Activated CD4-positive, alpha-beta T cell treated with anti-CD3 and anti-CD28 coated beads, Interleukin-2, amount 50 U/mL, for 16 hours (primary cell): ENCODE measurements at places on chromosomes 5 and 9.
A peak's percentile ranks its signal among the peaks of the same experiment; 100 is the strongest.

DNA sequence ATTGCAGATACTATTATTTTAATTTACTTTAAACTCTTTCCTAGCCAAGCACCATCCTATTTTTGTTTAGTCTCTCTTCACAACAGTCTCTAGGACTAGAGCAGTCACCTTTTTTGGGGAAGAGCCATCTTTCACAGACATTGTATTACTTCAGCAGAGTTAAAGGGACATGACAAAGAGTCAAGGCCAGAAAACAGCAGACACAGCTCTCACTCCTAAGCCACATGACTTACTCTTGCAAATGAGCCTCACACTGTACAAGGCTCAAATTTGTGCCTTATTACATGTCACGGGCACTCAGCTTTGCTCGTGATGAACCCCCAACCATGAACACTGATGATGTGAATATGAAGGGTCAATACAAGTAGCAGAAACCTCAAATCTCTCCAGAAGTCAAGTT lies 104.3 kb downstream of the ZNF608 start:
- DNase-seq = no peak

GRCh38 chr5:132961887-132962286 lies 1.5 kb downstream of the AFF4 start:
- no peak for DNase-seq

DNA sequence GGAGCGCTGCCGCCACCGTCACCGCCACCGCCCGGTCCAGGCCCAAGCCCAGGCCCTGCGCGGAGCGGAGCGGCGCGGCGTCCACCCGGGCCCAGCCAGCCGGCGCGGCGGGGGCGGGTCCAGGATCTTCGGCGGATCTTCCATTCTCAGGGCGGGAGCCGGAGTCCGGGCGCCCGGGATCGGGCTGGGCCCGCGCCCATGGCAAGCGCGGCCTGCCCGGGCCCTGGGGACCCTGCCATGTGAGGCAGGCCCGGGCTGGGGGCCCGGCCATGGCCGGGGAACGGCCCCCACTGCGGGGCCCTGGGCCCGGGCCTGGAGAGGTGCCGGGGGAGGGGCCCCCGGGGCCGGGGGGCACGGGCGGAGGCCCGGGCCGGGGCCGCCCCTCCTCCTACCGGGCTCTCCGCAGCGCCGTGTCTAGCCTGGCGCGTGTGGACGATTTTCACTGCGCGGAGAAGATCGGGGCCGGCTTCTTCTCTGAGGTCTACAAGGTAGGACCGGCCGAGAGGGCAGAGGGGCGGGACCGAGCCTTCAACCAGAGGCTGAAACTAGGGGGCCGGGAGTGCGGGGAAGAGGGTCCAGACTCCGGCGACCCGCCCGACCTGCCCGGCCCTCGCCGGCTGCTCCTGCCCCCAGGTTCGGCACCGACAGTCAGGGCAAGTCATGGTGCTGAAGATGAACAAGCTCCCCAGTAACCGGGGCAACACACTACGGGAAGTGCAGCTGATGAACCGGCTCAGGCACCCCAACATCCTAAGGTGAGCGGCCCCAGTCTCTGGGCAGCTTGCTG lies 482 bp downstream of the TESK1 start:
- DNase-seq = peak; percentile 14

DNA sequence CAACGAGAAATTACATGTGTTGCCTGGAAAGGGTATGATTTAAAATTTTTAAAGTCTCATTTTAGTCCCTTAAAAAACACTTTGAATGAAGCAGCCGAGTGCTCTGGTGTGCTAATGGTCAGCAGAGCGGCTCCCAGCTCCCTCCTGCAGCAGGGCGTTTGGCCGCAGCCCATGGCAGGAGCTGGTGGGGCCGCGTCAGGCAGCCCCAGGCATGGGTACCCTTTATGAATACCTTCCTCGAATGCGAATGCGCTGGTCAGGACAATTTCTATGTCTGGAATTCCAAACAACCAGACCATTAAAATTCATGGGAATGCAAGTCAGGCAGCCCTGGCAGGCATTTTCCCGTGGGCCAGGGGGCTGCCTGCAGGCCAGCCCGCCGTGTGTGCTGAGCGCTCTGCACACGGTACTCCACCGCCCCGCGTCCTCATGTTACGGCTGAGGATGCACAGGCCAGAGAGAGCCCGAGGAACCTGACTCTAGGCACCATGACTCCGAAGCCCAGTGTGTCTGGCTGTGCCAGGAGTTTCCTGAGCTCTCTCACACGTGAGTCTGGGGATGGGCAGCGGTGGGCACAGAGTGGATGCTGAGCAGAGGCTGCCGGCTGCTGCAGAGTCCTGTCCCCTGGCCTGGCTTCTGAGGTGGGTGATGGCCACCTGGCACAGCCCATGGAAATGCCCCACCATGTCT lies 123.7 kb downstream of the WNK2 start:
- DNase-seq = no peak

GRCh38 chr5:76113103-76113502 lies 29.9 kb downstream of the SV2C start:
- no peak for DNase-seq

- DNase-seq = no peak
Observed at GRCh38 chr9:115649991-115650472, 503.6 kb upstream of the PAPPA start.

- peak; percentile 16 for DNase-seq
Observed at GRCh38 chr5:137695651-137696428, 40.0 kb downstream of the KLHL3 start.

DNA sequence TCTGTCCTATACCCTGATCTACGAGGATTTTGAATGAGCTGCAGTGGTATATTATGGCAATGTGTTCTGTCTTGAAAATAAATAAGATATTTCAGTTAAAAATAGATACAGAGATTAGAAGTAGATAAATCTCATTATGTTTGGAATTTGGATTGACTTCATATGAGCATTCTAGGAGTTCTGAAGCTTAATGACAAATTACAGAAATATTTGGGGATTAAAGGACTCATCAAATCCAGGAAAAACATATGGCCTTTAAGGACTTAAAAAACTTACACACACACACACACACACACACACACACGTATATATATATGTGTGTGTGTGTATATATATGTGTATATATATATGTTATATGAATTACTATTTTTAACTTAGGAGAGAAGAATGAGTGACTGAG lies 446.9 kb upstream of the CD180 start:
- no peak for DNase-seq

DNA sequence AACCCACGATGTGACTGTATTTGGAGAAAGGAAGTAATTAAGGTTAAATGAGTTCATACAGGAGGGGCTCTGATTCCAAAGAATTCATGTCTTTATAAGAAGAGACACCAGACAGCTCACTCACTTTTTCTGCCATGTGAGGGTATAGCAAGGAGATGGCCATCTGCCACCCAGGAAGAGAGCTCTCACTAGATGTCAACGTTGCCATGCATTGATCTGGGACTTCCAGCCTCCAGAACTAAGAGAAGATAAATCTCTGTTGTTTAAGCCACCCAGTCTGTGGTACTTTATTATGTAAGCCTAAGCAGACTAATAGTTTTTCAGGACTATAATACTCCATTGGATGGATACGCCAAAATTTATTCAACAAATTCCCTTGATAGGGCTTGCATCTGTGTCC lies 89.8 kb upstream of the RAD23B start:
- no peak for DNase-seq

- DNase-seq = peak; percentile 48
Observed at GRCh38 chr5:149724130-149724840, 5.8 kb upstream of the PPARGC1B start.

GRCh38 chr5:30832519-30832918 lies 361.0 kb upstream of the CDH6 start:
- no peak for DNase-seq

DNA sequence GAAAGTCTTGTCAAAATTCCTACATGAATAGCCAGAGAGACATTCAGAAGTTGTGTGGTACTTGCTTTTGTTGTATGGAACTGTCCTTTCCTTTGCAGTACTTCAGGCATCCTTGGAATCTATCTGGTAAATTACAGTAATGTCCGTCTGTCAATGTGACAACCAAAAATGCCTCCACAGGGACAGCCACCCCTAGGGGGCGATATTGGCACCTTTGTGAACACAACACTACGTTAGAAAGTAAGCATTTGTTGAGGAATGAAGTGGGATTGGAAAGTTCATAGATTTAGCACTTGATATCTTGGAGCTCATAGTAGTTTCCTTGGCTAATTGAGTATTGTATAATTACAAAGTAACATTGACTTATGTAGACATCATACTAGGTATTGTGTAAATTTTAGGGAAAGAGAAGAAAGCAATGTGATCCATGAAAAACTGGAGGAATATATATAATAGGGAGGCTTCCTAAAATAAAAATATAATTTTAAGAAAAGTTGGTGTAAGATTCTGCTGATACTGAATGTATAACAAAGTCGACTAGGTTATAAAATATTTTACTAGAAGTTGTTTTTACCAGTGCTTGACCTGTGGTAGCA lies 32.7 kb downstream of the TMEFF1 start:
- DNase-seq = peak; percentile 71

GRCh38 chr9:130327781-130328348 lies 62.3 kb downstream of the HMCN2 start:
- no peak for DNase-seq

GRCh38 chr5:17991775-17992174 lies 357.5 kb downstream of the TAF11L14 start:
- no peak for DNase-seq

- DNase-seq = no peak
Observed at GRCh38 chr9:106023455-106023854, 329.1 kb downstream of the TMEM38B start.

- DNase-seq = no peak
Observed at GRCh38 chr5:114418176-114419066, 56.6 kb downstream of the KCNN2 start.

GRCh38 chr9:92438900-92439526 lies 14.7 kb upstream of the OMD start:
- no peak for DNase-seq

- DNase-seq = no peak
Observed at GRCh38 chr9:109179801-109180523, 12.9 kb upstream of the FRRS1L start.

GRCh38 chr5:7676455-7676854 lies 174.5 kb downstream of the CFAP90 start:
- no peak for DNase-seq

- DNase-seq = no peak
Observed at GRCh38 chr9:25994605-25995004, 316.4 kb upstream of the TUSC1 start.

- DNase-seq = no peak
Observed at GRCh38 chr5:13354611-13355010, 589.9 kb downstream of the DNAH5 start.

DNA sequence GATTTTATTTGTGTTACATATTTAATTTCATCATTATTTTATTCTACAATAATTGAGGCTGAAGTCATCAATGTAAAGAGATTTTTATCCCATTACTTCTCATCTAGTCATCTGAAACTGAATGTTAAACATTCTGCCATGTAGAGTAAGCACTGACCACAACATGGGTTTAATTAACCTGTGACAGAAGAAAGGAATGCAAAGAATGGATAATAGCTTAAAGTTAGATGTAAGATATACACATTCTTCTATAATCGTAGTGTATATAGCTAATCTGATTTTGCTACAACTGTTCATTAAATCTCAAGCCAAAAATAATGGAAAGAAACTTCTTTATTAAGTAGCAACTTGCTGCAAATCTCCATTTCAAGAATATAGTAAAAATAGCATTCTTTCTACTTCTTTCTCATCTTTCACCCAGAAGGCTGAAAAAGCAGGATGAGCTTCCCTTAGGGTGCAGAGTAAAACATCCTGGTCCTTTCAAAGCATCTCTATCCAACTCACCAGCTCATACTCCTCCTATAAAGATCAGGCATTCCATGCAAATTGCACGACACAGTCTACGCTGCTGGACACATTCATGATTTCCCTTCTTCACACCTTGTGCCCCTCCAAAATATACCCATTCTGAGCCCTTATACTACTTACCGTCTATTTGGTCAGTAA lies 115.2 kb downstream of the EFNA5 start:
- DNase-seq = no peak

- DNase-seq = peak; percentile 78
Observed at GRCh38 chr9:5493679-5494511, 16.4 kb upstream of the PDCD1LG2 start.

GRCh38 chr9:2601785-2602378 lies 19.7 kb upstream of the VLDLR start:
- DNase-seq = no peak

DNA sequence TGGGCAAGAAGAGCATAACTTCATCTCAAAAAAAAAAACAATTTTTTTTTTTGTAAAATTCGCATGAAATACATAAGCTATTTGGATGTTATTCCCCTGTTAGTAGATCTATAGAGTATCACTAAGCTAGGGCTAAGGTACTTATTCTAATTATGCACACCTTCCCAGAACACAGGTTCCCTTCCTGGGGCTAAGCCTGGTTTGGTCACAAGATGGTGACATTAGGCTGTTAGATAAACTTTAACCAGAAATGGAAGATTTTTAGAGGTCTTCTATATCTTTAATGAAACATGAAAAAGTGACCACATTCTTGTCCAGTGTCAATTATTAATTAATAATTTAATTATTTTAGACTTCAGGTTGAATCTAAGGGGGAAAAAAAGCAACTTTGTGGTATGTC lies 433.5 kb downstream of the CDH18 start:
- no peak for DNase-seq

DNA sequence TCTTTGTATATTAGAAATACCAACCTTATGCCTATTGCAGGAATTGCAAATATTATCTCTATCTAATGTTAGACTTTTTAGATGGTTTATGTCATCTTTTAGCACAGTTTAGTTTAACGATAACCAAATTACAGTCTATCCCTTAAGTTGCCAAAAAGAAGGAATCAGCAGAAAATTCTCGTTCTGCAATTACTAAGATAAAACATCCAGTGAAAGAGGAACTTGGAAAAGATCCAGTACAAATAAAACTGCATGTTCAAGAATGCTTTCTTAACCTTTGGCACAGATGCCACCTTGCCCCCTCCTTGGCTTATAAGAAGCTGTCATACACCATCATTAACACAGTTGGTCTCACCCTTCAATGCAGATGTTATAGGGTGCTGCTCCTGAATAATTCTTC lies 124.0 kb downstream of the SEMA5A start:
- no peak for DNase-seq

DNA sequence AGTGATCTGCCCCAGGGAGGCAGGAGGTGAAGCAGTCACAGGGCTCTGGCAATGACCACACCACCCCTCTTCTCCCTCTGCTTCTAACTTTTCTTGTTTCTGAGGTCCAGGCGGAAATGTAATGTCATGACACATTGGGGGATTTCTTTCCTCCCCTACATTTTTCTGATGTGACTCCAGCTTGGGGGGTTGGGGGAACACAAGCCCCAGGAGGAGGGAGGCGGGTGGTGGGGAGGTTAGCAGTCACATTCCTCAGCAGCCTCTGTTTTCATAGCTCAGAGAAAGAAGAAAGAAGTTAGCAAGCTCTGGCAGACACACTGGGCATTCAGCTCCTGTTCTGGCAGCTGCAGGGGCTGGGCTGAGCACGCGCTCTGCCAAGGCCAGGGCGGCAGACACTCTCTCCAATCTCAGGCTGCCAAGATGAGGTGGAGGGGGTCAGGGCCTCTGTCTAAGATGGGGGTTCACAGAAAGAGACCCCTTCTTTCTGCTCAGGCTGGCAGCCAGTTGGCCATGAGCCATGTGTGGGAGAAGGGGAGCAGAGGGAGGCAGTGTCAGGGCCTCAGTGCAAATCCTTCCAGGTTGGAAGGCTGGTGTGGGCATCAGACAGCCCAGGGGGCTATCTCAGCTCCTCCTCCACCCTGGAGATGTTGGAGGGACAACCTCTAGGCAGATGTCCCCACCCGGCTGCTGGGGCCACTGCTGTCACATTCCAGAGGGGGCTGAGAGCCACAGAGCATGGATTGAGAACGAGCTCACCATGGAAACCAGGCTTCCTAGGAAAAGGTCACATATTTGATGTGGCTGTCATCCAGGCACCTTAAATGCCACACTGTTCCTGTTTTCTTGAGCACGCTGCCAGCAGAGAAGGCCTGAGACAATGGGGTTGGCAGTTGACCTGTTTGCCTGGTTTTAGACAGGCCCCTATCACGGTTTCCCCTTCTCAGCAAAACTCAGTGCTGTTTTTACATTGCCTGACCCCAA lies 20.1 kb upstream of the PFDN1 start:
- no peak for DNase-seq
